ENCODE measurements at places on chromosomes 2 and 18.

- DNase-seq = no peak
These were observed 36.9 kb upstream of the PDE1A start for GRCh38 chr2:182463760-182464159.

GRCh38 chr18:35715139-35715538 is 133.6 kb downstream of the GALNT1 start:
- DNase-seq = no peak

DNA sequence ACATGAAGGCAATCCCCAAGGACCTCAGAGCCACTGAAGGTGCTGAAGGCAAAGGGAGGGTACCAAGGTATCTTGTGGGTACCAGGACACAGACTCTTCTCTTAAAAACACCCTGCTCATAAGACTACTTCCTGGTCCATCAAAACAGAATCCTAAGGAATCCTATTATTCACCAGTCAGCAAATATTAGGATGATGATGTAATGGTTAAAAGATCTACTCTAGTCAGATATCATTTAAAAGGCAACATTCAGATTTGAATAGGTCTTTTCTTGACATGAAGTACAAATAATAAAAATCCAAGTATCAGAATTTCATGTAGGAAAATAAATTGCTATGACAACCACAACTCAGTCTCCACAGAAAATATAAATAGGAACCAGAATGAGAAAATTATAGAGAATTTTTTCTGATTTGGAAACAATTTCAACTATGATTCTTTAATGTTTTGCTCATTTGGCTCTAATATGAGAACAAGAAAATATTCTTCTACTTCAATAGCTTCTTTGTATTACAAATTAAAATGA is 77.8 kb upstream of the ZNF397 start:
- no peak for DNase-seq

DNA sequence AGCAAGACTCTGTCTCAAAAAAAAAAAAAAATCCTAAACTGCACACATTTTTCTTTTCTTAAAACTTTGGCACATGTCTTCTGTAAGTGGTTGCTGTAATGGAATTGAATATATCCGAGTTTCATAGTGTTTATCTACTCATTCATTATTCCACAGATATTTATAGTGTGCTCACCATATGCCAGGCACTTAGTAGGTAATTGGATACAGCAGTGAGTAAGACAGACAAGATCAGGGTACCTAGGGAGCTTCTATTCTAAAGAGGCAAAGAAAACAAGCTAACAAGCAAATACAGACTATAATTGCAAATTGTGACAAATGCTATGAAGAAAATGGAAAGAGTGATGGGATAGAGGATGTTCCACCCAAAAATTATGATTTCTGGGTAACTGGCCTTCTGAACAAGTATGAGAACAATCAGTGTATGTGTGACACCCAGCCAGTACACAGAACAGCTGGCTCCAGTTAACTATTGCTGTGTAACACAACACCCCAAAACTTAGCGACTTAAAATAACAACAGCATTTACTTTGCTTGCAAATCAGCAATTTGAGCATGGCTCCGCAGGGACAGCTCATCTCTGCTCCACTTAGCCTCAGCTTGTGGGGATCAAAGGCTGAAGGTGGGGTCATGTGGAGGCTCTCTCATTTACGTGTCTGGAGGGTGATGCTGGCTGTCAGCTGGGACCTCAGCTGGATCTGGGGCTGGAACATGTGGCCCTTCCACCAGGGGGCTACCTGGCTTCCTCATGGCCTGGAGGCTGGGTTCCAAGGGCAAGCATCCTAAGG is 224.9 kb downstream of the INSIG2 start:
- no peak for DNase-seq

- no peak for DNase-seq
These were observed 776.2 kb downstream of the RNF144A start for GRCh38 chr2:7693246-7694075.

All from stimulated activated CD4-positive, alpha-beta T cell treated with anti-CD3 and anti-CD28 coated beads, Interleukin-15, amount 100 ng/mL, for 1 hour (primary cell).